ENCODE measurements at places on chromosomes 13 and 19.
A peak's percentile ranks its signal among the peaks of the same experiment; 100 is the strongest.

GRCh38 chr19:48547722-48548121 is 4.2 kb upstream of the SULT2B1 start:
- no peak for DNase-seq

DNA sequence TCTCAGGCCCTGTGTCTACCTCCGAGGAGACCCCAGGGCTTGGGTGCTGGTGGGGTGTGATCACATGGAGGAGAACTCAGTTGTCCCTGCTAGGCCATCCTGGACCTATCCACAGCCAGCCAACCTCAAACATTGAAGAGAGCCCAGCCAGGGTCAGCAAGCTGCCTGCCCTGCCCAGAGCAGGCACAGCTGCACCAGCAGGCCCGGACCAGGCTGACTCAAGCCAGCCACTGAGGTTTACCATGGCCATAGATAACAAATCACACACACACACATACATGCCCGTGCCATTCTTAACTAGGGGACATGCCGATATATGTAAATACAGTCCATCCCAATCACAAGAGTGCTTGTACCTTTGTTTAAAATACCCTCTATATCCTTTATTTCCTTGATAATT is 8.1 kb downstream of the ARHGEF7 start:
- no peak for DNase-seq

GRCh38 chr19:51219307-51219706 is 5.6 kb upstream of the CD33 start:
- no peak for DNase-seq

DNA sequence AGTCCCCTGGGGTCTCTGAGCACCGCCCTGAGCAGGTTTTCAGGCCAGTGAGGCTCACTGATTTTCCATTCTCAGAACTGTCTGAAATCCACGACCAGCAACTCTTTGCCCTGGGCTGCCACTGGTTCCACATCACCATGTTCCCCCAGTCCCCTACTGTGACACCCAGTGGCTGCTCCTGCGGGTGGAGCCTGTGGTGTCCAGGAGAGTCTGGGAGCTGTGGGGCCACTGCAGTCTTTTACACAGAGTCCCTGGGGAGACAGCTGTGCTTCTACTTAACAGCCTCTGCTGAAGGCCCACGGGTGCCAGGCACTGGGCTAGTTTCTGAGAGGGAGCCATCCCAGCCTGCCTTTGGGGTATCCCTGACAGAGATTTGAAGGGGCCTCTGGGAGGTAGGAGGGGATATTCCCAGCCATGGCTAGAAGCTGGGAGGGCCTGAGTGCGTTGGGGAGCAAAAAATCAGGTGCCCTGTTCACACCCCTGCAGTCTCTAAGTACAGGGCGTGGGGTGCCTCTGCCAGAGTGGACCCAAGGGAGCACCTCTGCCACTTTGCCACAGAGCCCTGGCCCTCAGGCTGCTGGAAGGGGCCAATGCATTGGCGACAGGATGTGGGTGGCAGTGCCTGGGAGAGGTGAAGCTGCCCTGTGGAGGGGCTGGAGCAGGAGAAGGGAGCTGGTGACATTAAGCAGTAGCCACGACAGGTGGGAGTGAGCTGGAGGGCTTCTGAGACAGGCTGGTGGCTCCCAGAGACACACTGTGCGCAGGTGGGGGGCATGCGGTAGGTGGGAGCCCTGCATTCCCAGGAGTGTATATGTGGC is 200.2 kb upstream of the ZNF536 start:
- no peak for DNase-seq

GRCh38 chr13:37618554-37618953 is 20.0 kb upstream of the POSTN start:
- no peak for DNase-seq

- DNase-seq = no peak
These were observed 323.6 kb downstream of the DLEU7 start for GRCh38 chr13:50519866-50520265.

DNA sequence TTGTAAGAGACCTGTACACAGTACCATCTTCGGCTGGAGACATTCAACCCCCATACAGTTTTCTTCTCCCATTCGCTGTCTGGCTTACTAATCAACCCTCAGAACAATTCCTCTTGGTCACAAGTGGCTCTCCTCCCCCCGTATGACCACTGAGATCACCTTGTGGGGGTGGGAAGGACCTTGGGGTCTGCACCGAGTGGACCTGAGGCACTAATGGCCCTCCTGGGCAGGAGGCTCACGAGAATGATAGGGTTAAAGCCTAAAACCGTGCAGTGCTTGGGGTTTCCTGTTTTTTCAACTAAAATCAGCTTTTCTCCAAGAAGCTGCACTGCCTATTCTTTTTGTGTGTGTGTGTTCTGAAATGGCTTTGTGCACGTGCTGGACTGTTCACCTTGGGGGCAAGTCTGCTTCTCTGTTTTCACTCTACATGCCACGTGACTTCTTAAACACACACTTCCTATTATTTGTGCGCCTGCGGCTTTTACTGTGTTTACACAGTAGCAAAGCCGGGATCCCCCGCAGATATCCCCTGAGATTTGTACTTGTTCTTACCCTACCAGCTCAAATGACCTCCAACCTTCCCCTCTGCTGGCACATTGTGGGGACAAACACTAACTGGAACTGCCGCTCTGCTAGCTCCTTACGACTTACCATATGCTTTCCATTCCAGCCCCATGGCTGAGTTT is 12.3 kb downstream of the RBM26 start:
- DNase-seq = no peak

DNA sequence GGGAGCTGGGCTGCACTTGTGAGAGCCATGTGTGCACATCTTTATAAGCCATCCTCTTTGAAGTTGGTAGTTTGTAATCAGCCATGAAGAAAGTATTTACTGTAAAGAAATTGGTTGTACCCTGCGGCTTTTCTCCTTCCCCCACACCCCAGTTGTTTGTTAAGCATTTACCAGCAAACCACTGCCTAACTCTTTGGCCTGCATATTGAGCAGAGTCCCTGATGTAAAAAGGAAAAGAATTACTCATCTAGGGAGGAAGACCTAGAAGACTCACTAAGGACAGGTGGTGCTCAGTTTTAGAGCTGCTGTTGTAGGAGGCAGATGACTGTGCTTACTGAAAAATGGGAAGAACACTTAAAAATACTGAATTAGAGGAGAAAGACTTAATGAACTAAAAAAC is 245.3 kb downstream of the PCCA start:
- DNase-seq = no peak

GRCh38 chr19:7455600-7456296 is 33.1 kb downstream of the PEX11G start:
- DNase-seq = no peak

DNA sequence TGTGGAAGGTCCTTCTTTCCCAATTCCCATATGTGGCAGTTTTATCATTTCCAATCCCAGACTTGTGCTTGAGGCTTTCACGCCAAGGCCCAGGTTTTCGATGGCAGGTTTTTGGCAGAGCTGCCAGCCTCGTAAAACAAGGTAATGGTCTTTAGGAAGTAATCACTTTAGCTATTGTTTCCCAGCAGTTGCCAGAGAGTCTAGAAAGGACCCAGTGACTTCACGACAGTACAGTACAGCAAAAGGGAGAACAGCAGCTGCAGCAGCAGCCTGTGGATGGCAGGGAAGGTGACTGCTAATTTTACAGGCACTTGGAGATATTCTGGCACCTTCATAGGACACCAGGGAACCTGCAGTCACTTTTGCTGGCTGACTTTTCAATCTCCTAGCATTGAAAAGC is 291.6 kb upstream of the MAB21L1 start:
- no peak for DNase-seq

DNA sequence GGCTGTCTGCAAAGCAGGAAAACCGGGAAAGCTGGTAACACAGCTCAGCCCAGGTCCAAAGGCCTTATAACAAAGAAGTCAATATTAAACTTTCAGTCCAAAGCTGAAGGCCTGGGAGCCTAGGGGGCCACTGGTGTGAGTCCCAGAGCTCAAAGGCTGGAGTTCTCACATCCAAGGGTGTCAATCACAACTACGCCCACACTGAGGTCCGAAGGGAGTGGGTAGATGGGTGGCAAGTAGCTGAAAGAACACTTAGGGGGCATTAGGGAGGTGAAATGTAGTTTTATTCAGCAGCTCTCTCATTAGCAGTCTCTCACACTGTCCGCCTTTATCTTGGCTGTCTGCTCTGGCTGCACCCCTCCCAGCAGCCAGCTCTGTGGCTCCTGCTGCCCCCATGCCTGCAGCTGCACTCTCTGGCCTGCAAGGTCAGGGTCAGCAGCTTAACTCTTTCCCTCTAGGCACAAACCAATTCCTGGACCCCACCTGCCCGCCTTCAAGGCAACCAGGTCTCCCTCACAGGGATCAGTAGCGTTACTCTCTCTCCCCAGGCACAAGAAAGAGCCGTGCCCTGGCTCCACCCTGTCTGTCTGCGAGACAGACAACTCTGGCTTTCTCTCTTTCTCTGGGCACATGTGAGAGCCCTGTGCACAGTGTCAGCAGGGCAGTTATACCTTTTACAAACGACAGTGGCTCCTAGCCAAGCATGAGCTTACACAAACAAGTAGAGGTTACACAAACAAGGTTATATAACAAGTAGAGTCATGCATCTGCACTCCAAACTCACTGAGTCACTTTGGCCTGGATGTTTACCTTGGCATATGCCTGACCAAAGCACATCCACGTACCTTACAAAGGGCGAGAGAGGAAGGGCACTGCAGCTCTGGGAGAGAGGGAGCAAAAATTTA is 249.4 kb upstream of the PCDH20 start:
- no peak for DNase-seq

- DNase-seq = peak; percentile 85
These were observed 3.1 kb downstream of the FGF9 start for GRCh38 chr13:21673789-21674489.

- DNase-seq = no peak
These were observed 115.8 kb downstream of the CCNA1 start for GRCh38 chr13:36548129-36548528.

GRCh38 chr19:4310247-4311121 is 6.1 kb downstream of the FSD1 start:
- peak; percentile 50 for DNase-seq

DNA sequence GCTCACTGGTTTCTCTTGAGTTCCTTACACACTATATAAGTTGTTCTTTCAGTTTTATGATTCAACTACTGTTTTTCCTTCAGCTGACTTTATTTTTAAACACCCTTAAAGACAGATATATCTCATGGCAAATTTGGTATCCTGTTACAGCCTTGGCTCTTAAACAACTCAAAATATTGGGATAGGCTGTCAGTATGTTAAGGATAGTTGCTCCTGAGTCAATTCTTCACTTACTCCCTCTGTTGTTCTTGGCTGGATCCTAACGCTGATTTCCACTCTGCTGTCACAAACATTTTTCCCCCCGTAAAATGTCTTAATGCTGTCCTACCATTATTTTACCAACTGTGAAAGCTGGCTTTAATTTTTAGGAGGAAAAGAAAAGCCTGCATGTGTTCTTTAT is 1.2 kb downstream of the KCNRG start:
- no peak for DNase-seq

GRCh38 chr13:36067746-36068381 is 63.3 kb downstream of the DCLK1 start:
- no peak for DNase-seq

DNA sequence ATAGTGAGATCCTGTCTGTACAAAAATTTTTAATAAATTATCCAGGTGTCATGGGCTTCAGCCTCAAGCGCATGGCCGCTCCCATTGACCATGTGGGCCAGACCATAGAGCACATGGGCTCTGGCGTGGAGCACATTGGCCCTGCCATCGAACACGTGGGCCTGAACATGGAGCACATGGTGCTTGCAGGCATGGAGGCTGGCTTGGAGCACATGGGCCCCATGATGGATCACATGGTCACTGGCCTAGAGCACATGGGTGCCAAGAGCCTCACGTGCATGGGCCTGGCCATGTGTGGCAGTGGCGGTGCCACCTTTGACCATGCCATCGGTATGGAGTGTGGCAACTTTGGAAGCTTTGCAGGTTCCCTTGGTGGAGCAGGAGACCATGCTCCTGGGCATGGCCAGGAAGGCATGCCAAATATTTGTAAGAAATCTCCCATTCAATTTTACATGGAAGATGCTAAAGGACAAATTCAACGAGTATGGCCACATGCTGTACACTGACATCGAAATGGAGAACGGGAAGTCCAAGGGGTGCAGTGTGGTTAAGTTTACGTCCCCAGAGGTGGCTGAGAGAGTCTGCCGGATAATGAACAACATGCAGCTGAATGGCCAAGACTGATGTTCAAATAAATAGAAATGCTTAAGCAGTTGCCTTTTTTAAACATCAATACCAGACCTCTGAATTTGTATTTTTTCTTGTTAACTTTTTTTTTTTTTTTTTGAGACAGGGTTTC is 21.3 kb upstream of the SLC1A5 start:
- DNase-seq = no peak

- peak; percentile 91 for DNase-seq
These were observed at the start of gene LRCH1 for GRCh38 chr13:46552889-46553520. LRCH1 (plus strand) TSS chr13:46553170; CDS start chr13:46553397, 227 bp downstream.

GRCh38 chr19:5096536-5096935 is 127.6 kb downstream of the KDM4B start:
- no peak for DNase-seq

DNA sequence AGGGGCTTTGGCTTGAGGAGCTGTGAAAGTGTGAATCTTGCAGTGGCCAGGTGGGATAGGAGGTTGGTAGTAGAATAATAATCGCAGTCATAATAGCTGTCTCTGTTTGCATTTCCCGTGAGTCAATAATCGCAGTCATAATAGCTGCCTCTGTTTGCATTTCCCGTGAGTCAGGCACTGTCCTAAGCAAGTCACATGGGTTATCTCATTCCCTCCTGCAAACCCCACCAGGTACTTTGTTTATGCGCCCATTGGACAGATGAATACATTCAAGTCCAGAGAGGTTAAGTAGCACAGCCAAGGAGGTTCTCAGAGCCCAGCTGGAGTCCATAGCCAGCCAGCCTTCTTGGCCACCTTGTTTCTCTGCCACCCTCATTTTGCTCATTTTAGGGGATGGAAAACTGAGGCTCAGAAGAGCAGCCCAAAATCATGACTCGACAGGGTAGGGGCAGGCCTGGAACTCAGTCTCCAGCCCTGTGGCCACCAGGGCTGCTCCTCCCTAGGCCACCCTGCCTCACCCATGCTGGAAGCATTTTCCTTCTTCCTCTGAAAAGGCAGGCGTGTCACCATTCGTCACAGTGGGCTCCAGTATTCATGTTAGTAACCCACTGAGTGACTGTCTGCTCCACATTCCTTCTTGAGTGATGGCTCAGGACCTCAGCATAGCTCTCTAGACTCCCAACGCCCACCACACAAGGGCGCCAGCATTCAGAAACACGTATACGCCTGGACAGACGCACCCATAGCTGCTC is 206.2 kb downstream of the URI1 start:
- no peak for DNase-seq

DNA sequence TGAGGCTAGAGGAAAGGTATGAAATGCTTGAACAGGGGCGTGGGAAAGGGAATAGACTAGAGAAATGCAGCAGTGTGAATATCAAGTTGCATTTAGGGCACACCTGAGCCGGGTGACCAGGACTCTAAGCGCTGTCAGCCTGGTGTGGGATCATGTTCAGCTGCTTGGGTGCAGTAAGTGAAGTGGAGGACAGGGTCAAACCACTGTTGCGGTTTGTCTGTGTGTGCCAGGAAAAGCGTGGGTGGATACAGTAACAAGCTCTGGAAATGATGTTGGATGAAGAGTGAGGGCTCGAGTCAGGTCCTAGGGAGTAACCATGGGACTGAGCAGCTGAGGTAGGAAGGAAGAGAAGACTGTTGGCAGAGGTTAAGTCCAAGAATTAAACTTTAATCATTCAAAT is 15.8 kb downstream of the DGKH start:
- no peak for DNase-seq

Data from D341Med (cell line).